Activated CD4-positive, alpha-beta T cell treated with anti-CD3 and anti-CD28 coated beads, Interleukin-2, amount 50 U/mL, for 24 hours (primary cell): ENCODE measurements at places on chromosomes 11 and 22.

GRCh38 chr11:101825531-101825930 lies 89.3 kb upstream of the CEP126 start:
- DNase-seq = no peak

GRCh38 chr22:44730022-44730393 lies 22.4 kb upstream of the ARHGAP8 start:
- DNase-seq = no peak

DNA sequence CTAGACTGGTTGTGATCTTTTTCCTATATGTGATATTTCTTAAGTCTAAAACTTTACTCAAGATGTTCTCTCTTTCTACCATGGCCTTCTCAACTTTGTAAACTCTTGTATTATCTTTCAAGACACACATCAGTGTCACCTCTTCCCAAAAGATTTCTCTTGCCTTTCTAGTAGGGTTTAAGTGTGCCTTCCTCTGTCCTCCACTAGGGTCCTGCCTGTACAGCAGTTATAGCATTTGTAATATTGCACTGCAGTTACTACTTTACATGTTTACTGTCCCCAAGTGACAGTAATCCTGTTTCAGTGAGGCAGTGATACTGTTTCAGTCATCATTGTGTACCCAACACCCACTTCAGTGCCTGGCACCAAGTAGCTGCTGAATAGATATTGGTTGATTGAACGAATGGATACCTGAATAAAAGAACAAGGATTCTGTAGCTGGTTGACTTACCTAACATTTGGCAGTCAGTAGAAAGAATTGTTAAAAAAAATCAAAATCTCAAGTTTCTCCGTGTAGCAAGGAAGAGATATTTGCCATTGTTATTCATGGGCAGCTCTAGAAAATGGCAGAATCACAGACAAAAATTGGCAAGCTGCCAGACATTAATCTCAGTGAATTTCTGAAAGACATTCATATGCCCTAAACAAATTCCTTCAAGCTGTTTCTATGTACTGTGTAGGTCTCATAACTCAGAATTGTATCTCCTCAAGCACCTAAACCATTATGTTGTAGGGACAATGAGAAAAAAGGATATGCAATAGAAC lies 79.4 kb downstream of the RBMXL2 start:
- no peak for DNase-seq

GRCh38 chr11:12746593-12747097 lies 72.4 kb downstream of the TEAD1 start:
- DNase-seq = no peak

GRCh38 chr22:21652547-21653545 lies 10.7 kb downstream of the SDF2L1 start:
- no peak for DNase-seq

DNA sequence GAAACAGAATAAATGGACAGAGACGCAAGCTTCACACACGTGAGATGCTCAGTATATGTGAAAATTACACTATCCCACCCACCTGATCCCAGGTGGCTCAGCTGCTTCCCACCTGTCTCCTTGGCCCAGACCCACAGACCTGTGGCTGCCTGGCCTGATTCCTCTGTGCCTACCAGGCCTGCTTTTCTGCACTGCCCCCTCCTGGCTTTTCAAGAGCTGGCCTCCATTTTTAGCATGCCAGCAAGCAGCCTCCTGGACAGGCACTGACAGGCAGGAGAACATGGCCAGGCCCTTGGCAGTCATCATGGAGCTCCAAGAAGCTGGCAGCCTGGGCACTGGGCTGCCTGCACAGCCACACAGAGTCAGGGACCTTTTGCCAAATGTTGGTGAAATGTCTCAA lies 79.5 kb upstream of the HMGXB4 start:
- DNase-seq = no peak

DNA sequence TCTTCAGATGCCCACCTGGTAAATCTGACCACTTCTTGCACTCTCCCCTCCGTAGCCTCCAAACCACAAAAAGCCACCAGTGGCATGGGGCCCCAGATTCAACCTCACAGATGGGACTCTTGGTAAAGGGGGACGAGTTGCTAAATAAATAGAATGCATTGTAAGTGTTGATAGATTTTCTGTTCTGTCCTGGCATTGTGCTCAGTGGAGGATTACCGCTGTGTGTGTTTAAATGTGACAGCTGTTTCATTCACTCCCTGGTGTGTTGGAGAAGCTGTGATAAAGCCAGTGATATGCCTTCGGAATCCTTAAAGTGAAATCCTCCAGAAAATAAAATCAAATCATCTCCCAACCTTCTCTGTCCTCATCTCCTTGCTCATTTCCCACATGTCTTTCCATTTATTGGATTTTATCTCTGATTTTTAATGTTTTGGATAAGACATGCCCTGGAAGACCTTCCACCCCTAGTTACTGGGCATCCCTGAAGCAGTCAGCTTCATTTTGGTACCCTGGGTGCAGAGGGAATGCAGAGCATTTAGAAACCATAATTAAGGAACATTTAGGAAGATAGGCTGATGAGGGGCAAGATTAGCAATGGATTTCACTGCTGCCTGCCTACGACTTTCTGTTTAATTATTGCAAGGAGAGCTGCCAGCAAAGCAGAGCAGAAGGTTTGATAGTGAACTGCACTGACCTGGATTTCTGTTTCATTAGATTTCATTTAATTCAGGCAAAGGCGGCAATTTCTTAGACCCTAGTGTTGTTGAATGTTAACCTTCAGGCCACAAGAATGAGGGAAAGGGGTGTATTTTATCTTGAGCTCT lies 460.9 kb upstream of the KIRREL3 start:
- DNase-seq = no peak

GRCh38 chr11:113873236-113873626 lies 2.1 kb downstream of the USP28 start:
- DNase-seq = no peak

DNA sequence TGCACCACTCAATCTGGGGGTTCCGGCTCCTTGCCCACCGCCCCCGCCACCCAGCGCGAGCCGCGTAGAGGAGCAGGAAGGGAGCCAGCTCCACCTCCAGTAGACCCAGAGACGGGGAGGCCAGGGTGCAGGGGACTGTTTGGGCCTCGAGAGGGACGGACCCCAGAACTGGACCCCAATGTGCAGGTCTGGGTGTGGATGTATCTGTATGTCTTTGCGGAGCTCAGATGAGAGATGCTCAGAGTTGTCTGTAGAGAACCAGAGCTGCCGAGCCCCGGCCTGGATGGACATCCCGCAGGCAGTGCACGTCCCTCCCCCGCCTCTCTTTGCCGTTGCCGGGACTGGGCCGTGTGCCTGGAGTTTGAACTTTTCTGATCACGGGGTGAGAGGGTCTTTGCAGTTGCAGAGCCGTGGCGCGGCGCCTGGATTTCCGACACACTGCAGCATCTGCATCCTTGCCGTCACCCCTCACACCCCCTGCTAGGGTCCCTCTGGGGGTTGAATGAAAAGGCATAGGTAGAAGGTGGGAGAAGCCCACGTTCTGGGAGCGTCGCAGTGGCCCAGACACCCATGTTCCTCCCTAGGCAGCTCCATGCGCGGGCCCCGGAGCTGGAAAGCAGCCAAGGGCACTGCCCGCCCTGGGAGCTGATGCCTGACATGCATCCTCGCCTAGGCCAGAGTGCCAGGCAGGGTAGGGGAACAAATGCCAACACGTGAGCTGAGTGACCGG lies 105.2 kb downstream of the KCNQ1 start:
- DNase-seq = no peak

DNA sequence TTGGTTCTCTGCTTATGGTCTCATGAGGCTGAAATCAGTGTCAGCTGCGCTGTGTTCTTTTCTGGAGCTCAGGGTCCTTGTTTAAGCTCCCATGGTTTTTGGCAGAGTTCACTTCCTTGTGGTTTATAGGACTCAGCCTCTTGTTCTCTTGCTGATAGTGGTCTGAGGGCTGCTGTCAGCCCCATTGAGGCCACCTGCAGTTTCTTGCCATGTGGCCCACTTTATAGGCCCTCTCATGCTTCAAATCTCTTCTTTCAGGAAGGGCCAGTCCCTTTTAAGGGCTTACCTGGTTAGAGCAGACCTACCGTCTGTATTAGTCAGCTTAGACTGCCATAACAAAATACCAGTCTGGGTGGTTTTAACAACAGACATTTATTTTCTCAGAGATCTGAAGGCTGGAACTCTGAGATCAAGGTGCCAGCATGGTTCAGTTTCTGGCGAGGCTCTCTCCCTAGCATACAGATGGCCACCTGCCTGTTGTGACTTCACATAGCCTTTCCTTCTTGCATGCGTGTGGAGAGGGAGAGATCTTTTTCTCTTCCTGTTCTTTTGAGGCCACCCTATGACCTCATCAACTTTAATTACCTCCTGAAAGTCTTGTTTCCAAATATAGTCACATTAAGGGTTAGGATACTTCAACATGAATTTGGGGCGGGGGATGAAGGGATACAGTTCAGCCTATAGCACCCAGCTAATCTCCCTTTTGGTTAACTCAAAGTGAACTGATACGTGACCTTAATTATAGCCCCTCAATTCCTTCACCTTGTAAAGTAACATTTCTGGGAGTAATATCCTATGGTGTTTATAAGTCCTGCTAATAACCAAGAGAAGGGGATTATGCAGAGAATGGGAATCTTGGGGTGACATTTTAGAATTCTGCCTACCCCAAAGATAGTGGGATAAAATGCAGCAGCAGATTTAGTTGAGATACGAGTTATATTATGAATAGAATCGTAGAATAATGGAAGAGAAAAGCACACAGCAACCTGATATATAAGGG lies 131.8 kb downstream of the UVRAG start:
- no peak for DNase-seq

GRCh38 chr11:65899356-65900124 lies 648 bp downstream of the FOSL1 start:
- peak; percentile 69 for DNase-seq

- no peak for DNase-seq
These were observed 15.8 kb downstream of the SHANK3 start for GRCh38 chr22:50688448-50688847.

DNA sequence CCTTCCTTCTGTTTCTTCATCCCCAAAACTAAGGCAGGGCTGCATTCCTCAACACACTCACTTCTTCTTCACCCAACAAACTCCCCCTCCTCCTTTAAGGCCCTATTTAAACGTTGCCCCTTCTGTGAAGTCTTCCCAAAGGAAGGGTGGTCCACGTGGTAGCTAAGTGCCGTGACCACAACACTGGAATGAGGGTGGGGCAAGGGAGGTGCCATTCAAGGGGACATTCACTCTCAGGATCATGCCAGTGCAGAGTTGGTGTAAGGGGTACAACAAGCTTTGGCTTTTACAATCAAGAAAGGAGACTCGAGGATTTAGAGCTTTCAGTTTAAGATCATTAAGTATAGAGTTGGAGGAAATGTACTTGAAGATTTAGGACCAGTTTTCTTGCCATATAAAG lies 8.0 kb upstream of the MS4A10 start:
- DNase-seq = no peak

GRCh38 chr11:28729339-28729738 lies 621.2 kb downstream of the METTL15 start:
- DNase-seq = no peak

DNA sequence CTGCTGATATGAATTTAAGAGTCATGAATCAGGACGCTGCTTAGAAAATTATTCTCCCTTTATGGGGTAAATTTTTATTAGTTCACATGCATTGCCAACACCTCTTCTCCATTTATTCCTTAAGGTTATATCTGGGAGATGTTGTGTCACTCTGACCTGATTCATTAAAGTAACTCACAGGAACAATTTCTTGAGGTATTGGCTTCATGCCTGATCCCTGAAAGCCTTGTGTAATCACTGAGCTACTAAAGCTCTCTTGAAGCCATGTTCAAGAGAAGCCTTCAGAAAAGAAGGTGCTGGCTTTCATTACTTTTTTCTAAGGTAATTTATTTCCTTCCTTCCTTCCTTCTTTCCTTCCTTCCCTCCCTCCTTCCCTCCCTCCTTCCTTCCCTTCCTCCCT lies 420.6 kb downstream of the RAB38 start:
- DNase-seq = no peak

DNA sequence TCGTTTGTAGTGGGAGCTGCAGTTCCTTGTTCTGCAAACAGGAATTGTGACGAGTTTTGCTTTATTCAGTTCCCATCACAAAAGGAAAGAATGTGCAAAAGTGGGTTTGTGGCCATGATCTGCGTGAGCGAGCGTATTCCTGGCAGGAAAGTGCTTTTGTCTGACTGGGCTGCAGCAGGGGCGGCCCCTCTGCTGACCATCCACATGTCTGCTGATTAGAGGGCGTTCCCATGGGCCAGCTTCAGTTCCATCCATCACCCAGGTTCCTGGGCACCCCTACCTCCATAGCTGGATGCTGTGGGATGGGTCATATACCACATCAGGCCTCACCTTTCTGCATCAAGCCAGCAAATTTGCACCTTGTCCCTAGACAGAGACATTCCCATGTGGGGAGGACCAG lies 28.9 kb upstream of the GAL start:
- DNase-seq = no peak

DNA sequence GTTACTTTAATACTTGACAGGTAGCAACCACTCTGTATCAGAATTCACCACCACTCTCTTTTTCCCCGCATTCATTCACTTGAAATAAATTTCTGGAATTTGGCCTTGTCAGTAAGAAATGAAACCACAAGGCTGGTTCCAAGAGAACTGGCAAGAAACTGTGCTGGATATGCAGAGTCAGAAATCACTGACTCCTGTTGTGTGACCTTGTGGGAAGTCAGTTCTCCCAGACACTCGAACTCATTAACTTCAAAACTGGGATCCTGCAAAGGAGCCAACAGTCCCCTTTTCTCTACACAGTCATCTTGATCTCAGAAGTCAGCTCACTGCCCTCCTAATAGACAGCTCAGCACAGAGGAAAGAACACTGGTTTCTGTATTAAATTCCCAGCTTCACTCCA lies 142.7 kb downstream of the LRRC4C start:
- DNase-seq = no peak

DNA sequence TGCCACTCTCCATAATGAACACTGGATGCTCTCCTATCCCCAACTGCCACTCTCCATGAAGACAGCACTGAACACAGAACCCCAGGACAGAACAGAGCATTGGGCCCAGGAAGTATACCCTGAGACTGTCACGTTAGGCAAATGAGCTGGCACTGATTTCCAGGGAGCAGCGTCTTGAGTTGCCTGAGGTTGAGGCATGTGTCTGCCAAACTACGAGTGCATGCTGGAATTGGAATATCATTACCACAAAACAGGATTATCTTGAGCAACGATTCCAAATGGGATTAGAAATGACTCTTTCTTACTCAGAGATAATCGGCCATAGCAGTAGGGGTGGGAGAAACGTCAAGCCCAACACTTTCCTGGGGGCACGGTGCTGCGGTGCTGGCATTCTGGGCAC lies 39.9 kb downstream of the CLPB start:
- no peak for DNase-seq

GRCh38 chr22:25637672-25638071 lies 73.2 kb downstream of the GRK3 start:
- no peak for DNase-seq
